ENCODE measurements at places on chromosomes 1 and 21.

- DNase-seq = no peak
These were observed 107.7 kb upstream of the TMPRSS2 start for GRCh38 chr21:41615613-41616012.

GRCh38 chr1:1169429-1170214, 4.1 kb upstream of the TTLL10 start:
- DNase-seq = no peak

DNA sequence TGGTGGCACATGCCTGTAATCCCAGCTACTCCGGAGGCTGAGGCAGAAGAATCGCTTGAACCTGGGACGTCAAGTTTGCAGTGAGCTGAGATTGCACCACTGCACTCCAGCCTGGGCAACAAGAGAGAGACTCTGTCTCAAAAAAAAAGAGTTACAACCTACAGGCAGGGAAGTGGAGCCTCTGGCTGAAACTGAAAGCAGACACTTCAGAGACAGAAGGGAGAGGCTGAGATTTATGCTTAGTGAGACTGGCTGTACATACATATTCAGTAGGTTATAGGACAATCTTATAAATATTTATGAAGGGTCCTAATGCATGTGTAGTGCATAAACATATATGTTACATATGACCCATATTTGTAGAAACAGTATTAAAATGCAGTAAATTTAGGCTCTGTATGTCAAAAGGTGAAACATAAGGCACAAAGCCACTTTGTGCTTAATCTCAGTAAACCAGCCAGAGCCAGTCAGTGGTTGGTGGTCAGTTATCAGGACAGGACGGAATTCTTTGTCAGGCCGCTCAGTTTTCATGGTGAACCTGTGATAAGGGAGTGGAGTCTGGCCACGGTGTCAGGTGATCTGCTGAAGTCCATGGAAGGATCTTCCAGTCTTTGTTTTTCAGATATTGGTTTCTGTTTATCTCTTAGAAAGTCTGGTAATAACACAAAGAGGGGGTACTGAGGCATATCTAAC, 13.7 kb downstream of the RHEX start:
- peak; percentile 66 for DNase-seq

DNA sequence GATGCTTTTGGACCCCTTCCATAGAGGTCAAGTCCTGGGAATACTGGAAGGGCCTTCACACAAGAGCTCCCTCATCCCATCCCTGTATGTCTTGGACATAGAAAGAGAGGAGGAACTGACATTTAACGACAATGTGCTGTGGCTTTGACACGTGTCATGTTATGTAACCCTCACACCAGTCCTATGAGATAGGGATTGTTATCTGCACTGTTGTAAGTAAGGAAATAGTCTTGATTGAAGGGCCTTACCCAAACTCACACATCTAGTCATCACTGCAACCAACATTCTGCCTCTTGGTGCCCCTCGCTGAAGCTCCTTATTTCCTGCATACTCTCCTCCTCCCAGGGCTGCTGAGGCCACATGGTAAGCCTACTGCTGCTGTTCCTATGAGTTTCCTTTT, 63.7 kb upstream of the ANGPTL1 start:
- peak; percentile 8 for DNase-seq

DNA sequence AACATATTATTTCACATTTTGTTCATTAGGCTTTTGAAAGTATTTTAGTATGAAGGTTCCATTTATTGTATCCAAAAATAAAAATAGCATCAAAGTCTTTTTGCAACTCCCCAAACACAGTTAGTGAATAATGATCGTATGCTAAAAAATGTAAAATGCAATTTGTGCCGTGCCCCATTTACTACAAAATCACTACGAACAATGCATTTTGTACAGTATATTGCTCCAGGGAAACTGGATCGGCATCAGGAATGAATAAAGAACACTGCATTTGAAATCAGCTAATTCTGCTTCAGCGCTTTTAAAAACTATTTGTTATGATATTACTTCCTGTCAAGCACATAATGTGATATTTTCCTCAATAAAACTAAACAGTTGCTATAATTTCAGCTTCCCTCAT, 547.8 kb downstream of the DPYD start:
- no peak for DNase-seq

- DNase-seq = peak; percentile 94
These were observed 6.1 kb upstream of the ADAM15 start for GRCh38 chr1:155044812-155045657.

GRCh38 chr1:207034208-207034607, 1.7 kb upstream of the C1orf116 start:
- DNase-seq = no peak

DNA sequence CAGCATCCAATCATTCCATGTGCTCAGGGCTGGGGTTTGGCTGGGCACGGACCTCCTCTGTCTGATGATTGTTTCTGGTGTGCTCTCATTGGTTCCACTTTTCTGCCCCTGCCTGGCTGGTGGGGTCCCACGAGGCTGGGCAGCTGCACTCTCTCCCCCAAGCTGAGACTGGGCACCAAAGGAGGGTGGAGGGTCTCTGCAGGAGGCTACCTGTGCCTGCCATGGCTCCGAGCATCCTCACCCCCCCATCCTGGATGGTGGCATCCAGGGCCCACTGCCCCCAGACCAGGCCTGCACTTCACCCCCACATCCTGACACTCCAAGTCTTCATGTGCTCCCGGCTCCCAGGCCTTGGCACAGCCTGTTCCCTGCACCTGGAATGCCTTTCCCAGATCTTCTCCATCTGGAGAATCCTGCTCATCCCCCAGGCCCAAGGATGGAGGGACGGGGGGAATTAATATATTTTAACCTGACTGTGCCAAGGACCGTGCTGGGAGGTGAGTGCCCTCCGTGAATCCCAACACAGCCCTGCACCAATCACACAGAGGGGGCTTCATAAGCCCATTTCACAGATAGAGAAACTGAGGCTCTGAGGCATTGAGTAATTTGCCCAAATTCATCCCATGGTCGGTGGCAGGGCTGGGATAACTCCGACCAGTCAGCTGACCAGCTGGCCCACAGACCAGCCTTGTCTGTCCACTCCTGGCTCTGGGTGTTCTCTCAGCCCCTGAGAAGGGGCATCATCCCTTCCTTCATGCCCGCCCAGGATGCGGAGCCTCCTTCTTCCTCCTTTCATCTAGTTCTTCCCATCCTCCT, 403.4 kb downstream of the MATN1 start:
- DNase-seq = no peak

DNA sequence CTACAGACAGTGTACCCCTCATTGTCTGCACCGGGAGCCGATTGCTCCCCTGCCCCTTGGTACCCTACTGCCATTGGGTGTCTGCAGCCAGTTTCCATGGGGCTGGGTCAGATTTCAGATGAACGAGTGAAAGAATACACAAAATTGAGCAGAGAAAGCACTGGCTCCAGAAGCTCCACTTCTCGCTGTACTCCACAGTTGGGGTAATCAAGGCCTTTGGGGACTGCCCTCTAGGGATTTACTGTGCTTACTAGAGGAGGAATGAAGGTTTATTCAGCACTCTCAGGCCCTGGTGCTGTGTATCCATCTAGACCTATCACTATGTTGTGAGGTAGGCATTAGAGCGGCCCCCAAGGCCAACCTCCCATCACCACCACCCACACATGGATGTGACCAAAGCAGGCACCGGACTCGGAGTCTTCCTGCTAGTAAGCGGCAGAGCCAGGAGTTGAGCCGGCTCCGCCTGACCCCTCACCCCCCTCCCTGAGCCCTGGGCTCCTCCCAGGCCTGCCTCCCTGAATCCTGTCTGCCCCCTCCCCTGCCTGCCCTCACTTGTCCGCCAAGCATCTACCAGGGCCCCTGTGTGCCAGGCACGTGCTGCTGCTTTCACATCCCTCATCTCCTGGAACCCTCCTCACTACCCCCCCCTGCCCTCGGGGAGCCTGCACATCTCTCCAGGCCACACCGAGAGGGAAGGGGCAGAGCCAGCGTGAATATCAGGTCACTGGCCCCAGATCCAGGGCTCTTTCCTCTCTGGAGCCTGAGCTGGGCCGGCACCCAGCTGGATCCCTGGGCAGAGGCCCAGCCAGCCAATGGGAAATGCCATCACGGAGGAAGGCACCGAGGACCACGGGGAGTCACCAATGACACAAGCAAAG, 23.3 kb downstream of the KCNN3 start:
- no peak for DNase-seq

- DNase-seq = no peak
These were observed 332.0 kb downstream of the PDE4B start for GRCh38 chr1:66124670-66125069.

DNA sequence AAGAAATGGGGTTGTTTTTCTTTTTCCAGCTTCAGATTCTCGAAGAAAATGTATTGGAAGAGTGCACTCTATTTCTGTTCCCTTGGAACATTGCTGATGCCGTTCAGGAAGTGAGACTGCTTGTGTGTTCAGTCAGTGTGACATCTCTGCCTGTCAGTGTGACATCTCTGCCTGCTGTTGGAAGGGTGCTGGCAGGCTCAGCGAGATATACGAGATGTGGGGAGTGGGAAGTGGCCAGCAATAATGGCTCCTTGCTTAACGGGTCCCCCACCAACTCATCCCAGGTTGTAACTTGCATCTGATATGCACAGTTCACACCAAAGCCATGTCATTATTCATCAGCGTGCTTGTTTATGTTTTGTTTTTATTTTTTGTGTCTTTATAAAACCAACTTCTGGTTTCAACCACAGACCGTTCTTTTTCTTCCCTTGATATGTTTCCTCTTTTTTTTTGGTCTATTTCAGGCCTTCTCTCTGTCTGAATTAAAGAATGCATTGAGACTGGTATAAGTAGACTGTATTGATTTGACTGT, 145.4 kb downstream of the GALNT2 start:
- peak; percentile 69 for DNase-seq

DNA sequence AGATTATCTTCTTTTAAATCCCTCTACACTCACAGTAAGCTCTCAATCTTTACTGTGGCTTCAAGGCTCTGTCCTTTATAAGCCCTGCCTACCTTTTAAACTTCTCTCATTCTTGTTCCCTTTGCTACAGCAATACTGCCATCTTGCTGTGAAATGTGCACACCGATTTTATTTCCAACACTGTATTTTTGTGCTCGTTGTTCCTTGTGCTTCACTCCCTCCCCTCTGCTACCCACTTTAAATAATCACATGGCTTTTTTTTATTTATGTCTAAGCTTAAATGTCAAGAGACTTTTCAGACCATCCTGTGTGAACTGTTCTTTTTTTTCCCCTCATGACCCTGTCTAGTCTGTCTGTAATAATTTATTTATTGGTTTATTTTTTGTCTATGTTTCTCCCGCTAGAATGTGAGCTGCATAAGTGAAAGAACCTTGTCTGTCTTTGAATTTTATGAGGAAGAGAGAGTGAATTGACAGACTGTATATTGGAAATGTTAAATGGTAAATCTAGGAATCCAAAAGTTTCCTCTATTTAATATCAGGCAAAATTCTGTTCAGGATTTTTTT, 45.7 kb downstream of the ABCD3 start:
- peak; percentile 54 for DNase-seq

DNA sequence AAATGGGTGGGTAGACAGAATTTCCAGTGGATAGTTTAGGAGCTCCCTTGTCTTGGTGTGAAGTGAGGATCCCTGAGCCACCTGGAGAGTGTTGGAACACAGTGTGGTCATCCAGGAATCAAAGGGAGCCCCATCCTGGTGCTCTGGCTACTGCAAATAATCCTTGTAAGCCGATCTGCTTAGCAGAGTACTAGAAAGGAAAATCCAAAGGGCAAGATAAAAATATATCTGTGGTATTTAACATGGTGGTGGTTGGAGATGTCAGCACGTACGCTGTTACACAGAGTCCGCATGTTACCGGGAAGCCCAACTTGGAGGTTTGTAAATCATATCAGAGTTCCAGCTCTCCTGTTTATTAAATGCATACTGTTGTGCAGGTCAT, 39.0 kb downstream of the VANGL1 start:
- DNase-seq = no peak

DNA sequence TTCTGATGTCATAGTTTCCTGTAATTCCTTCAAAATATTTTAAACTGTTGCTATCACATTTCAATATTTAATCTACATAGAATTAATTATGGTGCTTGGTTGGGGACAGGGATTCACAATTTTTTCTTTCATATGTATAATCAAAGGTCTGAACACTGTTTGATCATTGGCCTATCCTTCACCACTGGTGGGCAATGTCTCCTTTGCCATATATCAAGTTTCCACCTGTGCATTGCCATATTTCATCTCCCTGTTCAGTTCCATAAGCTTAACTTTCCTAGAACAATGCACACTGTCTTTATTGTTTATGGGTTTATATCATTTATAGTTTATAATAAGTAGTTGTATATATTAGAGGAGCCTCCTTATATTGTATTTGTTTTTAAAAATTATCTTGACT, 374.9 kb upstream of the PTBP2 start:
- no peak for DNase-seq

DNA sequence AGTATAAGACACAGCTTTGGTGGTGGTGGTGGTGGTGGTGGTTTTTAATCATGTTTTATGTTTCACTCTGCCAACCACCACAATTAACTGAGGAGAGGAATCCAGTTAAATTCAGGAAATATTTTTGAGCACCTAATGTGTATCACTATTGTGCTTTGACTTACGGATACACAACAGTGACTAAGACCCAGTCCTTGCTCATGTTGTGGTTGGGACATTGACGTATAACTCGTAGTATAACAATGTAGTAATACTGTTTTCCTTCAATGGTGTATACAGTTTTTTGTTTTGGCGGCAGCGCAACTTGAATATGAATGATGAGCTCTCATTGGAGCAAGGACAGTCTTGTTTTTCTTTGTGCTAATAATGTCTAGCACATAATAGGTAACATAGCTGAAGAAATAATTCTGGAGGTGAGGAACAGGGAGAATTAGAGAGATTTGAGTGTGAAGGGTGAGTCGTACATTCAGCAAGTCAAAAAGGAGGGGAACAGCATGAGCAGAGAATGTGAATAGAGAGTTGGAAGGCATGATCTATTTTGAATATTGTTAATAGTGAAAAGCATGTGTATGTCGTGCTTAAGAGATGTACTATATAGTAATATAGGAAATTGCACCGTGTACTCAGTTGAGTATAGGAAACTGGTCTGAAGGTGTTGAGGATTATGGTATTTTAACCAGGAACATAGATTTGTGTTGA, 5.5 kb downstream of the CACYBP start:
- no peak for DNase-seq

DNA sequence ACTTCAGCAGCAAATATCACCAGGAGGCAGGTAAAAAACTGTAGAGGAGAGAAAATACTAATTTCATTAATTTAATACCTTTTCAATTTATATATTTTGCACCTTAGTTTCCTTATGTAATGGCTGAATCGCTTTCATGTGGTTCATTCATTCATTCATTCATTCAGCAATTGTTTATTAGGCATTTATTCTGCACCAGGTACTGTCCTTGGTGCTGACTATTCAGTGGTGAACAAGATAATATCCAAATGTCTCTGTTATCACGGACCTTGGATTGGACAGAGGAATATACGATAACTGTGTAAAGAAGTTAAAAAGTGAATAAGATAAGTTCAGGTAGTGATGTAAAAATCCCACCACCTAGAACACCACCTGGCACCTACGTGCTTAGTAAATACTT, 28.8 kb downstream of the TSPAN2 start:
- DNase-seq = no peak

GRCh38 chr1:165635823-165636222, 4.8 kb downstream of the MGST3 start:
- no peak for DNase-seq
